Ascending aorta (tissue), 2 donors: ENCODE measurements at places on chromosomes 16 and 17. TPM values are rescaled to one million over a fixed set of nuclear protein-coding genes. Genes with fewer than 3 reads are reported as not detected.
A peak's percentile ranks its signal among the peaks of the same experiment; 100 is the strongest.

DNA sequence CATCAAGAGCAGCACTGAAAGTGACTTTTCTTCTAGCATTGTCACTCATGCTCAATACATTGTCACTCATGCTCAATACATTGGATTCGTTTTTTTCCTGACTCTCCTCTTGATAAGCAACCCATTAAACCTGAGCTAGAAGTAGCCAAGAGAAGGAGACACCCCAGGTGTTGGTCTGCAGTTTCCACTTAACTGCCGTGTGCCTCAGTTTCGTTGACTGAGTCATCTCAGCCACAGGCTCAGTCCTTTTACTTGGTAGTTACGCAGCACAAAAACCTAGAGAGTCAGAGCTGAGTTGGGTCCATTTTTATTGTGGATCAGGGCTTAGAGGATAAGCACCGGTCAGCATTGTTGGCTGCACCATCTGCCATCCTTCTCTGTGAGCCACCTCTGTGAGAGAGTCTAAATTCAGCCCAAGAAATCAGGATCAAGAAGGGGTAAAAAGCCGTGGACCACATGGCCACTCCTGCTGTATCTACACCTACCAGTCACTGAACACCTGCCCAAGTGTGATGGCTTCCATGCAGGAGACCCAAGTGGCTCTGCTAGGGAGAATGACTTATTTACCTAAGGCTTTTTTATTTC, 11.3 kb downstream of the GINS2 start:
- no peak for DNase-seq

NEK8 gene
- 3.2 TPM for total RNA-seq

DNA sequence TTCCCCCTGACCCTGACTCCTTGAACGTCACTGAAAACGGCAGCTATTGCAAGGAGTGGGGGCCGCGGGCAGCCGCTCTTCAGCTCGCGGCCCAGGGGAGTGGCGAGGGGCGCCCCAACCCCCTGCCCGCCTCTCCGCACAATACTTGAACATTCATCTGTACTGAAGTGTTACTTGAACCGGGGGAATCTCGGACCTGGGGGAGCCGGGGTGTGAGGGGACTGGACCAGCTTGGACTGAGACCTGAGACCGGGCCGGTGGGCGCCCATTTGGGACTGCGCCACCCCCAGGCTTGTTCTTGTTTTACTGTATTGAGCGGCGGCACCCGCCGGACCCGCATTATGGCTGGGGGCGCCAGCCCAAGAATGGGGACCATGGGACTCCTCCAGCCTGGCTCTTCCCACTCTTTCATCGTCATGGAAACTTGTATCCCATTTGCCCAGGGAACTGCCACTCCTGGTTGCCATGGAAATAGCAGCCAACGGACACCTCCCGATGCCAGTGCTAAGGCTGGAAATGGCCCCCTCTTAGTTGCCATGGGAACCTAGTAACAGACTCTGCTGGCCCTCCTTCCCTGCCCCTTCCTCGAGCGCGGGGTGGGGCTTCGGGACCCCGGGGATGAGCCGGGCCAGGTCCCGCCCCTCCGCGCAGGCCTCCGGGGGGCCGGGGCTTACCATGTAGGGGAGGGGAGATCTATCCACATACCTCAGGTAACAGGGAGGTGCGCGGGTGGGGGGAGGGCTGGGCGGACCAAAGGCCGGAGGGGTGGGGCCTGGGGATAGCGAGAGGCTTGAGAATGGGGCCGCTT, 805 bp upstream of the ORAI3 start:
- DNase-seq, result peak; percentile 86

GRCh38 chr17:78196716-78197115, 9.6 kb downstream of the AFMID start:
- no peak for DNase-seq

DNA sequence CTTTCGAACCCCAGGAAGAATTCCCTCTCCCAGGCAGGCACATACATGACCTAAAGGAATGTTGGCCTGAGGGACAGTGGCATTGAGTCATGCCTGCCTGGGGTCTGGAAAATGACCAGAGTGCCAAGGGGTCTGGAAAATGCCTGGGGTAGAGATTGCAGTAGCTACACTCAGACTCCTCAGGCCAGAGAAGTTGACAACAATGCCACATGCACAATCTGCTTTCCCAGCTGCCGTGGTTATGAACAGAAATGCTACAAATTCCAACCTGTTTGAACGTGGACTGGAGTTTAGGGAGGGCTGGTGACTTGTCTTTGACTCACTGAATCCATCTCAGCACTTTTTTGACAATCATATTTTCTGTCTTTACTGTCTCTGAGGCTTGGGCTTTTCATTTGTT, 250.0 kb downstream of the ABCC12 start:
- DNase-seq, result no peak
